Activated CD4-positive, alpha-beta T cell treated with anti-CD3 and anti-CD28 coated beads, Interleukin-2, Interleukin-6, amounts not matched to agents 100 ng/mL and 50 ng/mL, durations not matched to agents 16 hours and 8 hours (primary cell): ENCODE measurements at places on chromosomes 6 and 20.
A peak's percentile ranks its signal among the peaks of the same experiment; 100 is the strongest.

- DNase-seq, result peak; percentile 31
Observed at GRCh38 chr6:99467509-99468106, 42.5 kb upstream of the PNISR start.

DNA sequence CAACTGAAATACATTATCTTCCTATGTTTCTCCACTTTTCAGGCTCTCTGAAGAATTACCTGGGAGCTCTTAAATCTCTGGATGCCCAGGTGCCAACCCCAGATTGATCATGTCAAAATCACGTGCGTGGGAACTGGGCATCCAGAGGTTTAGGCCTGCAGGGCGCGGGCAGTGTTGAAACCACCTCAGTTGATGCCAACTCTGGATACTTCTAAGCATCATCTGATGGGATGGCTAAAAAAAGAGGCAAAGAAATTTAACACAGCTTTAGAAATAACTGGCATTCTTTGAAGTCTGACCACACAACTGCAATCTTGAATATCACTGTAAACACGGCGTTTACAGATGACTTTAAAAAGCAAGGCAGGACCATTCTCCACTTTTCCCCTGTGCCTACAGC, 41.9 kb downstream of the PTGIS start:
- DNase-seq, result no peak

GRCh38 chr20:4091490-4092479, 76.4 kb upstream of the RNF24 start:
- peak; percentile 55 for DNase-seq

DNA sequence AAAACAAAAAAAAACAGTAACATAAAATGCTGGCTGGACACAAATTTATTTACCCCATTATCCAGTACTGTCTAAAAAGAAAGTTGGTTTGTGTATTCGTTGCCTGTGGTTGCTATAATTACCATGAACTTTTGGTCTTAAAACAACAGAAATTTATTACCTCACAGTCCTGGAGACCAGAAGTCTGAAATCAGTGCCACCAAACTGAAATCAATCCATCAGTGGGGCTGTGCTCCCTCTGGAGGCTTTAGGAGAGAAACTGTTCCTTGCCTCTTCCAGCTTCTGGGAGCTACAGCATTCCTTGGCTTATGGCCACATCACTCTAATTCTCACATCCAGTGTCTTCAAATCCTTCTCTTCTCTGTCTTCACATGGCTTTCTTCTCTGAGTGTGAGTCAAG, 79.4 kb downstream of the SNX5 start:
- DNase-seq, result no peak

DNA sequence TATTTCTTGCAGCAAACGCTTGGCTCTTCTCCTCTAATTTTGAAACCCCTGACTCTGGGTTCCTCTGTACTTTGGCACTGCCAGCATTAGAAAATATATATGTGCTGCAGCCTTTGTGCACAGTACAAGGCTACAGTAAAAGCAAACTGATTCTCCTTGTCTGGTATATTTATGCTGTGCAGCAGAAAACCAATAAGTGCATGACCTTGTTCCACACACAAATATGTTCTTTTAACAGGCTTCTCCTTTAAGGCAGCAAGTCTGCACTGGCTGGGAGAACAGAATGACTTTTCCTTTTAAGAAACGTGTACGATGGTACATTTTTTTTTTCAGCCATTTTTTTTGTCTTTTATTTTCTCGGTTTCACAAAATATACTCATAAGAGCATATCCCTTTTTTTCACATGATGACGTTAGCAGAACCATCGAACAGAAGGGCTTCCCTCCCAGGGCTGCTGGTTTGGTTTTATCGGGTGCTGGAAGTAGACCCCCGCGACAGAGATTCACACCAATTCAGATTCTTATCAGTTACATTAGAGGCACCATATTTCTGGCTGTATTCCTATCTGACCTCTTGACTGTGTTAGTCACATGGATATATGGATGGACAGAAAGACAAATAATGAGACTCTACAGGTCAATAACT, 129.9 kb upstream of the ARID1B start:
- DNase-seq, result no peak

DNA sequence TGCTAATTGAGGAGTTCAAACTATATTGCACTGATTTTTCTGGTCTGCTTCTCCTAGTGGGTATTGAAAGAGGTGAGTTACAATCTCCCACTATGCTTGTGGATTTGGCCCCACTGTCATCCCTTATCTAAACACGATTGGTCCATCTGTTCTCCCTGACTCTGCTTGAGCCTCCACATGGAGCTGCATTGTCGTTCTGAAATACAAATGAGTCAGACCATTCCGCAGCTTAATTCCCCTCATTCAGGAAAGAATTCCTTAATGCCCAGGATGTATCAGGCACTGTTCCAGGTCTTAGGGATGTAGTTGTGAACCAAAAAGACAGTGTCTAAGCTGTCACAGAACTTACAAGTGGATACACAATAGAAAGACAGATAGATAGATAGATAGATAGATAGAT, 461.9 kb downstream of the QKI start:
- DNase-seq, result no peak

DNA sequence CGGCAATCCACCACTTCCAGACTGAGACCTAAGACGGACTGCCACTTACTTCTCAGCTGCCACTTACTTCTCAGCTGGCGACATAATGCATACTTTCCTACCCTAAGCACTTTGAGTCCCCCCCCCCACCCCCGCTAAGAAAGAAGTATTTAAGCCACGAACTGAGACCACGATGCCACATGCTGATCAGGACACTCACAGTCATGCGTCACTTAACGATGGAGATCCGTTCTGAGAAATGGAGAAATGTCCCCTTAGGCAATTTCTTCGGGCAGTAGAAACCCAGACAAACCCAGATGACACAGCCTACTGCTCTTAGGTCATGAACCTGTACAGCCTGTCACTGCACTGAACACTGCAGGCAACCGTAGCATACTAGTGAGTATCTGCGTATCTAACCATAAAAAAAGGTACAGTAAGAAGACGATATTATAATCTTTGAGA, 690 bp downstream of the IFNGR1 start:
- DNase-seq, result peak; percentile 51

- no peak for DNase-seq
Observed at GRCh38 chr6:22363166-22363713, 66.4 kb upstream of the PRL start.

DNA sequence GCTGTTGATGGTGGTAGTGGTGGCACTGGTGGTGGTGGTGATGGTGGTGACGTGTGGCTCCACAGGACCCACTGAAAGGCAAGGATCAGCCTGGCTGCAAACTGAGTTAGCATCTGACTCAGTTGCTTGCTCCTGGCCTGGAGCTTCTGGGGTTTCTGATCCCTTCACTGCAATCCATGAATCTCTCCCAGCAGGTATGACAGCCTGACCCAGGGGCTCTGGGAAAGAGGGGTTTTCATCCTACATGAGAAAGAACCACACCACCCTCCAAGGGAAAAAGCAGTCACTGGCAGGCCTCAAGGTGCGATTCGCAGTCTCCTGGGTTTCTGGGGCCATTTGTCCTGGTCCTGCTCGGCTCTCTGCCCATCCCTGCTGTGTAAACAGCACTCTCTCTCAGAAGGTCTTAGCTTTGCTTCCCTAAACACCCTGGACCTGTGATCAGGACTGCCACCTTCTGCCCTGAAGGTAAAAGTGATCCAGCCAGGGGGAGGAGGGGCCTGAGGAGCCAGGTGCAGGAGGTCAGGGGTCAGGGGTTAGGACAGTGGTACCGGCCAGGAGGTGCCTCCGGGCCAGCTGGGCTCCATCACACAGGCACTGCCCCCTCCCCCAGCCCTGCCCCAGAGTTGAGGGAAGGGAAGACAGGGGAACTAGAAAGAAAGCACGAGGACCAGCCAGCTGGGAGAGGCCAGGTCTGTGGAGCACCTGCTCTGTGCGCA, 152.0 kb downstream of the BMP7 start:
- DNase-seq, result no peak

DNA sequence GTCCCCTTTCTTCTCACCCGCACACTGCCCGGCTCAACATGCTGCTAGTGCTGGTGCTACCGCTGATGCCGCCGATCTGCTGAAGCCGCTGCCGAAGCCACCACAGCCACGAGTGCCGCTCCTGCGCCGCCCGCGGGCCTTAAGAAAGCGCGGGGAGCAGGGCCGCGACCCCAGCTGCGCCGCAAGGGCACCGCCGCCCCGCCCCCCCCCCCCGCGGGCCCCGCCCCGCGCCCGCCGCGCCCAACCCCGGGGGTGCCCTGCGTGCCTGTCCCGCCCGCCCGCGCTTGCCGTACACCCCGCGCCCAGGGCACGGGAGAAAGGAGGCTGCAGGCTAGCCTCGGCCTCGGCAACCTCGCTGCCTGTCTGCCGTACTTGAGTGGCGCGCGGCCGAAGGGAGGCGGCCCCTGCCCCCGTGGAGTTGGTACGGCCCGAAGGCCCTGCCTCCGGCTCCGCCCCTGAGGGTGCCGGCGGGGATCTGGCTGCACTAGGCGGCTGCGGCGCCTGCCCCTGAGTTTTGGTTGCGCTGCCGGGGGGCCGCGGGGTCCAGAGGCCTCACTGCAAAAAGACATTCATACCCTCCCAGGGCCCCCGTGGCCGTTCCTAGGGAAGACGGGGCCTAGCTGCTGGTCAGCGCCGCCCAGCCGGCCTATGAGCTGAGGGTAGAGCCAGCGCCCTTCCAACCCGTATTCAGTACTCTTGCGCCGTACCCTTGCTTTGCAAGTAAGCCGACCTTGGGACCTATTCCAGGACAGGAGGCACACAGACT, at the start of gene SOD2:
SOD2 (minus strand) TSS at position 114 of the 766 bp plus-strand sequence; CDS start at position 40, 74 bp downstream.
- peak; percentile 88 for DNase-seq

DNA sequence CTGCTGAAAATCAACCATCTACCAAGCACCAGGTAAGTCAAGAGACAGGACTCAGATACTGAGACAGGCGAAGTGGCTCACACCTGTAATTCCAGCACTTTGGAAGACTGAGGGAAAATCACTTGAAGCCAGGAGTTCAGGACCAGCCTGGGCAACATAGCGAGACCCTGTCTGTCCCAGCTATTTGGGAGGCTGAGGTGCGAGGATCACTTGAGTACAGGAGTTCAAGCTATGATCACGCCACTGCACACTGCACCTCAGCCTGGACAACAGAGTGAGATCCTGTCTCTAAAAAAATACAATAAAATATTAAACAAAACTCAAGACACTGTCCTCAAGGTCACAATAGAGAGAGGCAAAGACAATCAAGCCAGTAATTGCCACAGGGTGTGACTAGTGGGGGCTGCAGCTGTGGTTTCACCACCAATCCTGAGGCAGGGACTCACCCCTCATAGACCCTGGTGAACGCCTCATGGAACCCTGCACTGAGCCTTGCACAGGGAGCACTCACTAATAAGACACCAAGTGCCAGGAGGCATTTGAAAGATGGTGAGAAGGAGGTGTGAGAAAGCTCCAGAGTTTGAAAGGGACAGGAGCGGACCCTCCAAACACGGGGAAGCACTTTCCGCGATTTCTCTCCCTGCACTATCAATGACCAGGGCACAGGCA, 1.7 kb downstream of the SNHG17 start:
- no peak for DNase-seq

- no peak for DNase-seq
Observed at GRCh38 chr20:63857764-63858392, 3.4 kb upstream of the ABHD16B start.

DNA sequence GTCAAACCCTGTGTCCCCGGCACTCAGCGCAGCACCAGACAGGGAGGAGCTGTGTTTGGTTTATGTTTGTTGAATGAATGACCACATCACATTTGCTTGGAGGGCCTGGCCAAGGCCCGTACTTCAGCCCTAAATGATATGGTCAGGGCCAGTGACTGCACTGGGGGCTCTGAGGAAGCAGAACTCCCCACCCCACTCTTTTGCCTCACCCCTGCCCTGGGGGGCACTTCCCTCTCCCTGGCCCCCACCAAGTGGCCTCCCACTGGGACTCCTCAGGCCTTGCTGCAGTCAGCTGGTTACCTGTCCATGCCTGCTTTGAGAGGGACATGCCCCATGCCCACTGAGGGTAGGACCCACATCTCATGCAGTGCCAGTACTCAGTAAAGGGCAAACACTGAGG, 2.9 kb downstream of the ADISSP start:
- DNase-seq, result no peak

DNA sequence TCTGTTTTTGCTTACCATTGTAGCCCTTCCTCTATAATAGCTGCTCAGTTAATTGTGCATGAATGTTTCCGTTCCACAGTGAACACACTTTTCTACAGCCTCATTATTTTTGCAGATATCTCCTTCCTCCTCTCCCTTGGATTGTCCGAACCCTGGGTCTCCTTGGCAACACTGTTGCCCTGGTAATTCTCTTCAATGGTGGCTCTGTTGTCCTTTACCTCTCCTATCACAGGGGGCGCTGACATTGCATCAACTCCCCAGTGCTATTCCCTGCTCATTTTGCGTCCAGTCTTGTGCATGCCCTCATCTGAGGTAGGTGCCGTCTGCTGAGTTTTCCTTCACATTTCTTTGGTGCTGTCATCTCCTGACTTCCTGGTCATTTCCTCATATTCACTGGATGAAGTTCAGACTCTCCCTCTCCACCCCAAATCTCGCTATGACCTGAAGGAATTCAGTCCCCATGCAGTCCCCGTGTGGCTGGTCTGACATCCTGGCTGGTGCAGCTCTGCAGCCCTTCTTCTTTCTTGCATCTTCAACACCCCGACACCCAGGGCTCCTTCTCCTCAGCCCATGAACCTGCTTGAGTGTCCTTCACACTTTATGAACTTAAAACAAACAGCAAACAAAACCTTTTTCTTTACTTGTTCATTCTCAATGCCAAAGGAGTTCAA, 21.1 kb downstream of the PHACTR2 start:
- DNase-seq, result no peak

DNA sequence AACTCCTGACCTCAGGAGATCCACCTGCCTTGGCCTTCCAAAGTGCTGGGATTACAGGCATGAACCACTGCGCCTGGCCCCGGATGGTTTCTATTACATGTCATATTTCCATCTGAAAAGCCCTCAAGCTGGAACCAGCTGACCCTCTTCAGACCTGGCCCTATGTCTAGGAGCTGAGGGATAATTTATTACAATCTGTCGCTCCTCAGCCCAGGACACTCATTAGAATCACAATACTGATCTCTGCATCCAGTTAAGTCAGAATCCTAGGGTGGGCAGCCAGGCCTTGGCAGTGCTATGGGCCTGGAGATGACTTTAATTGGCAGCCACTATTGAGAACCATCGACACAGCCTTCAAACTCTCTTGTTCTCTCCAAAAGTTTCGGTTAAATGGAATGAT, 162.6 kb upstream of the SNX9 start:
- no peak for DNase-seq

DNA sequence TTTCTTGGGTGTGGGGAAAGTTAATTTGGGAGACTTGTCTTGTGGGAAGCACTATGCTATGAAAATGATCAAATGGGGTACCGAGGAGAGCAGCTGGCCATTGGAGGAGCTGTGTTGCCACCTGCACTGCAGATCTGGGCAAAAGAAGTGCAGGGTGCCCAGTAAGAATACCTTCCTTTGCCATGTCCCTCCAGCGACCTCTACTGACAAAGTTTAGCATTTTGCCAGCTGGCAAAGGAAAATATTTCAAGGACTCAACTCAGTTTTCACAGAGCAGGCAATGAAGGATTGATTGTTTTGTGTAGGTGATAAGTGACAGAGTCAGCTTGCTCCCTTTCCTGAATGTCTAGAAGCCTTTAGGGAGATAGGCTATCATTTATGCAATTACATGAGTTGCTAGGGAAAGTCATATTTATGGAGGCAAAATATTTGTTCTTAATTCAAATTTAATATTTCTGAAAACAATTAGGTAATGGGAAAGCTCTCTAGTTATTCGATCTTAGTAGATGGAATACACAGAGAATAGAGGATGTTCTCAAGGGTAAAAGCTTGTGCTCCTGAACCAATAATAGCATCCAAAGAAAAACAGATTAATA, 118.4 kb downstream of the FARS2 start:
- DNase-seq, result peak; percentile 70
